ENCODE measurements at places on chromosomes 1 and 21.

GRCh38 chr1:68953311-68953710 is 456.4 kb upstream of the DEPDC1 start:
- no peak for DNase-seq

DNA sequence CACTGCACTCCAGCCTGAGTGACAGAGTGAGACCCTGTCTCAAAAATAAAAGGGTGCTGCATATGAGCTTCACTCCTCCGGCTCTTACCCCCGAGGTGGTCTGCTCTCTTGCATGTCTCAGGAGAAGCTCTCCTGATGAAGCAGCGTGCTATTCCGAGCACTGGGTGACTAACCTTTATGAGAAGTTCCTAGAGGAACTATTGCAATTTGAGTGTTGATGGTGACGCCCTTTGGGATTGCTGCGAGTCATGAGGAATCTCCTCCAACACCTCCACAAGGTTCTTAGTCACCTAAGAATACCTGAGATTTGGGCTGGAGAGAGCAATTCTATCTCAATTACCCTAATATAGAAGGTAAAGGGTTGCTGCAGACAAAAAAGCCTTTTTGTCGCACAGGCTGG is 40.8 kb upstream of the TINAGL1 start:
- no peak for DNase-seq

- no peak for DNase-seq
Observed at GRCh38 chr1:52634111-52634510, 1.1 kb downstream of the SHISAL2A start.

GRCh38 chr1:159214149-159214760 is 9.6 kb downstream of the ACKR1 start:
- no peak for DNase-seq

- no peak for DNase-seq
Observed at GRCh38 chr1:227952374-227953021, 4.8 kb upstream of the WNT9A start.

DNA sequence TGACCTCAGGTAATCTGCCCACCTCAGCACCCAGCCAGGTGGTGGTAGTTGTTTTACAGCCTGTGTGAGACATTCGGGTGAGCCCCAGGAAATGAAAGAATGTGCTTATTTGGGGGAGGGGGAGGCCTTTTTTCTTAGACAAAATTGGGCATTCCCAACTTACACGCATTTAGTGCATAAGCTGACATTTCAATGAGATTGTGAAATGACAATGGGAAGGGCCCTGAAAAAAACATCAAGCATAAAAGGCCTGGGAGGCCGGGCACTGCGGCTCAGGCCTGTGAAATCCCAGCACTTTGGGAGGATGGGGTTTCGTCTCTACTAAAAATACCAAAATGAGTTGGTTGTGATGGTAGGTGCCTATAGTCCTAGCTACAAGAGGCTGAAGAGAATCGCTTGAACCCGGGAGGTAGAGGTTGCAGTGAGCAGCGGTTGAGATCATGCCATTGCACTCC is 5.0 kb downstream of the GAS5 start:
- no peak for DNase-seq

DNA sequence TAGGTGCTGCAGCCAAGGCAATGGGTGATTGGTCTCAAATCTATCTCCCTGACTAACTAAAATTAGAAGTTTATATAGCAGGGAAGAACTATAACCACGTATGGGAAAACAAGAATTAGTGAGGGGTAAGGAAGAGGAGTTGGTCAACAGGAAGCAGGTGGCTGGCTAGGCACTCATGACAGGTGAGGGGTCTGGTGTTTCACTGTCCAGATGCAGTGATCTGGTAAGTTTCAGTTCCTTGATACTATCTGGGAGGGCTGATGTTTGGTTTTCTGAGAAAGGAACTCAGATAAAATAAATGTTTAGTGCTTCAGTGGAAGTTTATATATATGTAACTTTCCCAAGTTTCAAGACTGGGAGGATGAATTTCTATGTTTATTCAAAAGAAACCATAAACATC is 11.6 kb upstream of the POU2F1 start:
- no peak for DNase-seq

DNA sequence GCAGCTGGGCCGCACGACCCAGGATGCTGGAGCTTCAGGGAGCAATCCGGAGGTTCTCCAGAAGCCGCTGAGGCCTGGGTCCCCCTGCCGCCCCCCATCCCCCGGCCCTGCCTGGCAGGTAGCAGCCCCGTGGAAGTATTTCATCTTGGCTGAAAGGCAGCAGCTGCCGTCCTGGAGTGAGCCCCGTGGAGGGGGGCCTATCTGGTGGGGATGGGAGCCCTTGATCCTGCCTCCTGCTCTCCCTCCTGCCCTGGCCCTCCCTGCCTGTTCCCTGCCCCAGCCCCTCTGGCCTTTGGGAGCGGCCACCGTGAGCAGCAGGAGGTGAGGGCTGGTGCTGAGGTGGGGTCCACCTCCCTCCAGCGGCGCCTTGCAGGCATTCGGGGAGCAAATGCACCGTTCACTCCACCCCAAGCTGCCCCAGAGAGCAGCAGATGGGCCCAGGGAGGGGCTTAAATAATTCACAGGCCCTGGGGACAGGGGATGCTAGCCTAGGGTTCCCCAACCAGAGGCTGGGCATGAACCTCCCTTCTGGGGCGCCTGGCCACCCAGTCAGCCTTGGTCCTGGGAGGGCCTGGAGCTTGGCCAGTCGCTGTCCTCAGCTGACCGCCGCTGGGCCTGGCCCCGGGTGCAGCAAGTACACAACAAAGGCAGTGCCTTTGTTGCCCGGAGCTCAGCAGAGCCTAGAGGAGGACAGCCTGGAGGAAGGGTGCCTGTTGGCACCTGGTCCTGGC is 23.7 kb upstream of the PLCH2 start:
- no peak for DNase-seq

DNA sequence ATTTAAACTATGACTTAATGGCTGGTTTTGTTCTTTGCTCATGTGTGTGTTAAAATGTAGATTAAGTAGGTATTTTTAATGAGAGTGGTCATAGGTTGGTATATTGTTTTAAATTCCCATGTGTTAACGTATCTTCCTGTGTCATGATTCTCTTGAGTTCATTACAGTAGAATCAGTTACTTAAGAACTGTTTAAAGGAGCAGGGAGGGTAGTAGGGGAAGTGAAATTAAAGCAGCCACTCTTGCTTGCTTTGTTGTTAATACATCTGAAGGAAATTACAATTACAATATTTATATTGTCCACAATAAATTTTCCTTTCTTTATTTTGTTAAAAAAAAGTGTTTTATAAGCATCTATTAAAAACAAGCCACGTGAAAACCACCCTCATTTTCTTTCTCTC is 119.2 kb upstream of the KIAA1614 start:
- DNase-seq = no peak

- DNase-seq = no peak
Observed at GRCh38 chr1:32798191-32798590, 19.0 kb downstream of the YARS1 start.

DNA sequence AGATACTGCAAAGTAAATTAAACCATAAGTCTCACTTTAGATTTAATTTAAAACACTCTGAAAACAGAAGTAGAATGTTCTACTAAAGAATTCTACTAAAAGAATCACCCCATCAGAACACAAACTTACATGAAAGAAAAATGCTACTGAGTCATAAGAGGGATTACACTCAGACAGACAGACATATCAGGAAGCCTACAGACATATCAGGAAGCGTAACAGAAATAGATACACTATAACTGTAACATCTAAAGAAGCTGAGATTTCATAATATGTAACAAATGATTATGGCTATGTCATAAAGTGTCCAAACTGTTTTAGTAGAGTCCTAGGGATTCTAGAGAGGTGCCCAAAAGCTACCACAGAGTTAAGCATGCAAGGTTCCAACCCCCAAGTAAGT is 23.9 kb downstream of the FOXJ3 start:
- no peak for DNase-seq

DNA sequence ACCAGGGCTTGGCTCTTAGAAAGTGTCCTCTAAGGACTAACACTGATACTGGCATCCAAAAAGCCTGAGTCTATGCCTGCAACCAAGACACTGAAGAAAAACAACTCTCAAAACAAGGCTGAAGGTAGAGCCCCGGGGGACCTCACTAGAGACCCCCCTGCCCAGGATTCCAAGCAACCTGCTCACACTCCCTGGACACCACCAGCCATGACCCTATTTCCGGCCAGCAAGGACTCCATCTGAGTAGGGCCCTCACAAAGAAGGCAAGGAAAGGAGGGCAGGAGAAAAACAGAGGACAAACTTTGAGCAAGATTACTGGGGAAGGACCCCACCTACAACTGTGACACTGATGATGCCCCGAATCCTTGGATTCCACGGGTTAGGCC is 343.1 kb downstream of the NPHP4 start:
- DNase-seq = no peak

DNA sequence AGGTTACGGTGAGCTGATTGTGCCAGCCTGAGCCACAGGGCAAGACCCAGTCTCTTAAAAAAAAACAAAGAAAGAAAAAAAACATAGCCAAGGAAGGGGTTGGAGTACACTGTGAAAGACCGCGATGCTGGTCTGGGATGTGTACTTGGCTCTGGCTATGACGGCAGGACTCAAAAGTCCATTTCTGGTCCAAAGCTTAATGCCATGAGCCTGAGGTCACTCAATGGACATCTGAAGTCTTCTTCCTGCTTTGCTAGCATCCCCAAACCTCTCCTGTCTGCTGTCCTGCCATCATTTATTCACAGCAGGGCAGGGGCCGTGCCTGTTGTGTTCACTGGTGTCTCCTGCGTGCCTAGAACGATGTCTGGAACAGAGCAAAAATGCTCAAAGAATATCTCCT is 1.5 kb upstream of the ARHGEF10L start:
- DNase-seq = no peak

GRCh38 chr1:71783071-71783470 is 499.3 kb downstream of the NEGR1 start:
- DNase-seq = no peak

DNA sequence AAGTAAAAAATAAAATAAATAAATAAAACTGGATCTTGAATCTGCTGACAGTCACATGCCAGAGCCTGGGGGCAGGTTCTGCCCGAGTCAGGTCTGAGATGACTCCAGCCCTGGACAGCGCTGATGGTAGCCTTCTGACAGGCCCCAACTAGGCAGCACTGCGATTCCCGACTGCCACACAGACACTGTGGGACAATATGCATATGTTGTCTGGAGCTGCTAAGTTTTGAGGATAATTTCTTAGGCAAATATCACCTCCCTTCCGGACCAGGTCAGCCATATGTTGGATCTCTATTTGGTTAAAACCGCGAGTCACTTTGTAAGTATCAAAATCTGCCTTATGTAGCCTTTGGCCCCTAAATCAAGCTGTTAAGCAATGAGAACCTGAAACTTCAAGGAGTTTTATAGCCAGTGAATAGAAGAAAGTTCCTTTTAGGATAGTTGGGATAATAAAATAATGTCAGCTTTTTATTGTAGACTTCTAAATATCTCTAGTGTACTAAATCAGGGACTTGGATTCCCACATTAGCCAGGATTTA is 20.8 kb upstream of the TRIM17 start:
- no peak for DNase-seq

DNA sequence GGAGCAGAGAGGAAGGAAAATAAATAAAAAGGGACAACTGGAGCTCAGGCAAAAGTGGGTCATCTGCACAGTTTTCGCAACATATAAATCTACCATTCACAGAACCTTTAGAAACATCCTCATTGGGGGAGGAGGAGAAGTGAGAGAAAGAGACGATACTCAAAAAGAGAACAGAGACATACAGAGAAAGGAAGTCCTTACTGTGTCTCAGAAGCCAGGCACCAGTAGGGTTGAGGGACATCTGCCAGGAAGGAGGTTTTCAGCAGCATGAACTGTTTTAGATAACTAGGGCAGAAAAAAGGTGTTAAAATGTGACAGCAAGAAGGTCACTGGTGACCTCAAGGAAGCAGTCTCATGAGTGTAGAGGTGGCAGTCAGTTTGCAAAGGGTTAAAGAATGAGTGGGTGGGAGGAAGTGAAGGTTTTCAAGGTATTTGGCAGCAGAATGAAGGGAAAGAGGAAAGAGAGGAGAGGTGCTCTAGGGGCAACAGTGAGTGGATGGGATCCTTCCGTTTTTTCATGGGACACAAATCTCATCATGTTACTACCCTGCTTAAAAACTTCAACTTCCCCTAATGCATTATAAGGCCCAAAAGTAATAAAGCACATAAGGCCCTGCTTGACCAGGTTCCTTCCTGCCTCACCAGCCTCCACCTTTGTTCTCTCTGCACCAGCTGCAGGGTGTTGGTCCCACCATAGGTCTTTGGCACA is 9.5 kb downstream of the JAK1 start:
- DNase-seq = no peak

DNA sequence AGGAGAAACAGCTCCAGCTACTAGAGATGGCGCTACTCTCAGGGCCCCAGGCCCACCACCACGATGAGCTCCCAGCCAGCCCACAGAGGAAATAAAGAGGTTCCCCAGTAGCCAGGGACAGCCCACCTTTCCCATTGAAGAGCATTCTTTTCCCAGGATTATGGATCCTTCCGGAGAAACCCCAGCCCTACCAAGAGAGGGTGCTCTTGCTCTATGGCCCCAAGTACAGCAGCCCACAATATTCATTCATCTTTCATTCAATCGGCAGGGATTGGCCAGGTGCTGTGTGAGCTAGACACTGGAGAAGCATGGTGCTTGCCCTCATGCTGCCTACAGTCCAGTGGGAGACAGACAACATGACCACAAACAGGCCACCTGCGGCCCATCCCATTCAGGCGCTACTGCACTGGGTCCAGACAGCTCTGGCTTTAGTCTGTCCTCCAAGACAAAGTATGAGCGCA is 29.9 kb downstream of the PMVK start:
- no peak for DNase-seq

GRCh38 chr1:12314333-12314903 is 84.6 kb downstream of the VPS13D start:
- no peak for DNase-seq

DNA sequence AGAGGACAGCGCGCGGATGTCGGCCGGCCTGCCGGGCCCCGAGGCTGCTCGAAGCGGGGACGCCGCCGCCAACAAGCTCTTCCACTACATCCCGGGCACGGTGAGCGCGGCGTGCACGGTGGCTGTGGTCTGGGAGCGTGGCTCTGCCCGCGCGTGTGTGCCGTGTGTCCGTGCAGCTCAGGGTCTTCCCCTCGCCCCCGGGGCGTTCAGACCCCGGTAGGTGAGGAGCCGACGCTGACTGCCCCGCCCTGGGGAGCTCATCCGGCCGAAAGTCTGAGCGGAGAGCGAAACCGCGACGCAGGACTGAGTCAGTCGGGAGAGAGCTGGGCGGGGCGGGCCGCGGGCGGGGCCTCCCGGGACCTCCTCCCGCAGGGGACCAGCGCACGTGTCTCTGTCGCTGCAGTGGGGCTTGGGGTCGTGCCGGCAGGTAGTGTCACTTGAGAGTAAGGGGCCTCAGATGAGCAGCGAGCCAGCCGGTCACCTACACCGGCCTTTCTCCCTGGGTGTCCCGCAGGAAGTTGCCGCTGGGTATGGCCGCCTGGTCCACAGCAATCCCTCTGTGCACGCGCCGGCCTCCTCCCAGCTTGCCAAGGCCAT is 520 bp downstream of the PLEKHN1 start:
- peak; percentile 63 for DNase-seq

GRCh38 chr1:200738949-200739651 is 407 bp downstream of the CAMSAP2 start:
- peak; percentile 51 for DNase-seq

- no peak for DNase-seq
Observed at GRCh38 chr1:4617506-4617905, 36.9 kb upstream of the AJAP1 start.
